ENCODE measurements at places on chromosomes 16 and 17. TPM values are rescaled to one million over a fixed set of nuclear protein-coding genes. Genes with fewer than 3 reads are reported as not detected.

The CES5A gene
- not detected for total RNA-seq

The APPBP2 gene
- 93.9 TPM for total RNA-seq

The HOXB4 gene
- total RNA-seq, result 1.9 TPM

The CA5A gene
- not detected for total RNA-seq

The OR4D1 gene
- not detected for total RNA-seq

DNA sequence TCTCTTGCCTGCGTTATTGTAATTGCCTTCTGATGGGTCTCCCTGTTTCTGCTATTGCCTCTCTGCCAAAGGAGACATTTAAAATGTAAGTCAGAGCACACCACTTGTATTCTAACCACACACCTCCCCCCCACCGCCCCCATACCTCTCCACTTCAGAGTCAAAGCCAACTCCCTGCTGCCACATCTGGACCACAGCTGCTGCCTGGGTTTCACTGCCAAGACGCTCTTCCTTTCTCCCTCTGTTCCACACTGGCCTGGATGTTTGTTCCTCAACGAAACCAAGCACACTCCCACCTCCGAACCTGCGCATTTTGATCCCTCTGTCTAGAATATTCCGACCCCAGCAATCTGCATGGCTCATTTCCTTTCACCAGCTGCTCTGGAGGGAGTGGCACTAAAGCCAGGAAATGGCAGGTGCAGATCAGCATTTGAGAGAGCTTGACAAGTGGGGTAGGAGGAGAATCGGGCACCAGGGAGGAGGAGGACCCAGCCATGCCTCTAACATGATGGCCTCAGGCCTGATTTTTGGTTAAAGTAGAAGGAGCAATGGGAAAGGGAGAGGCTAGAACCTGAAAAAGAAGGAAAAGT, 92.4 kb upstream of the HS3ST2 start:
- DNase-seq, result no peak

- no peak for DNase-seq
These were observed 840 bp downstream of the MYO1C start for GRCh38 chr17:1491443-1492248.

DNA sequence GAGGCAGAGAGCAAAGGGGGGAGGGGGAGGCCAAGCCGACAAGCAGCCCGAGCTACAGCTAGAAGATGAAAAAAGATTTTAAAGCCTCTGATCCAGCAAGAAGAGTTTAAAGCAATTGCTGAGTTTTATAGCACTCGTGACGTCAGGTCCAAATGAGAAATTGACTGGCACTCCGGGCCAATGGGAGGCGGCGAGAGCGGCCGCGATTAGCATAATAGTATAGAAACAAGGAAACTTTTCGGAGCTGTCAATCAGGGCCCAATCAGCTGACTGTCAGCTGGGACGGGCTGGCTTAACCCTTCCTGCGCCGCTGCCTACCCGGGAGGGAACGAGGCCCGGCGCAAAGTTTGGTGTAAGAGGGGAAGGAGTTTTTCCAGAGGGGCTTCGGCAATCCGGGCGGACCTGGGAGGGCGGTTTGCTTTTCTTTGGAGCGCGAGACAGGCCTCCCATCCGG, at the start of gene MAF:
Gene MAF, minus strand, starts transcription at position 100 of the 454 bp plus-strand sequence. CDS start 835 bp downstream, outside the sequence.
- peak; percentile 24 for DNase-seq

GRCh38 chr16:87715658-87716057, 50.1 kb downstream of the KLHDC4 start:
- DNase-seq, result peak; percentile 34

GRCh38 chr17:47955497-47956461, 1.9 kb downstream of the PRR15L start:
- no peak for DNase-seq
